Left cardiac atrium (tissue), 4 donors: ENCODE measurements at places on chromosomes 1 and 21. TPM values are rescaled to one million over a fixed set of nuclear protein-coding genes. Genes with fewer than 3 reads are reported as not detected.

The ZNF669 gene
- 5.1 TPM for total RNA-seq

The ZBTB48 gene
- total RNA-seq, result 14.3 TPM

The OR14K1 gene
- total RNA-seq, result not detected

The SAMD11 gene
- total RNA-seq, result 5.1 TPM

The HLX gene
- total RNA-seq, result 10.7 TPM

The LCE1D gene
- total RNA-seq, result not detected

The CELA3A gene
- not detected for total RNA-seq

GRCh38 chr21:40255518-40256444 is 388.5 kb downstream of the PCP4 start:
- no peak for DNase-seq

DNA sequence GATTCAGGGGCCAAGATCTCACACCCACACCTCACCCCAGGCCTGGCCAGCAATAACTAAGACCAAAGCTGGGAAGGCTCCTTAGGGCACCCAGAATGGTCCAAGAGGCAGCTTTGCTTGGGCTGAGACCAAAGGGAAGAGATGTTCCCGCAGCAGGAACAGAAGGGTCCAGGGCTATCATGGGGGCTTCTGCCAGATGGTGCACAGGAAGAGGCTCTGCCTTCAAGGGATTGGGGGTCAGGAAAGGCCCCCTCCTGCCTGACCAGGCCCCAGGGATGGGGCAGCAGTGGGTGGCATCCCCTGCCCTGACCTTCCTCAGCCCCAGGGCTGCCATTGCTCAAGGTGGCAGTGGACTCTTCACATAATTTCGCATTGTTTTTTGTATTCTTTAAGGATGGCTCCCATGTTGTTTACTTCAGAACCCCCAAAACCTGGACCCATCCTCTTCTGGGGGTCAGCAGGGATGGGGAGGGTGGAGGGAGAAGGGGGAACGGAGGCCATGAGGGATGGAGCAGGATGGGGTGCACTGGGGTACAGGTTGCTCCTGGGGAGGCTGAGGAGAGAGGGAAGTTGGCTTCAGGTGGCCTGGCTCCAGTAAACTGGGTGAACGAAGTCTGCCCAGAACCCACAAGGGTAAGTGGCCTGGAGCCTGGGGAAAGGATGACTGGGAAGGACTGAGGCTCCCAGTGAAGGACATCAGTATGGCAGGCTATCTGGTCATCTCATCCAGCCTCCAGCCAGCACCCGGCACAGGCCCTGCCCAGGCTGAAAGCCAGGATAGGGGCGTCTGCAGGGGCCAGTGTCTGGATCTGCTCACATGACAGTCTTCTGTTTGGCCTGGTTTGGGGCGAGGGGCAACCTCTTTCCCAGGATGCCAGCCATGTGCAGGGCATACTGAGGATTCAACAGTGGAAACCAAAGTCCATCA is 2.6 kb upstream of the NADK start:
- no peak for DNase-seq

DNA sequence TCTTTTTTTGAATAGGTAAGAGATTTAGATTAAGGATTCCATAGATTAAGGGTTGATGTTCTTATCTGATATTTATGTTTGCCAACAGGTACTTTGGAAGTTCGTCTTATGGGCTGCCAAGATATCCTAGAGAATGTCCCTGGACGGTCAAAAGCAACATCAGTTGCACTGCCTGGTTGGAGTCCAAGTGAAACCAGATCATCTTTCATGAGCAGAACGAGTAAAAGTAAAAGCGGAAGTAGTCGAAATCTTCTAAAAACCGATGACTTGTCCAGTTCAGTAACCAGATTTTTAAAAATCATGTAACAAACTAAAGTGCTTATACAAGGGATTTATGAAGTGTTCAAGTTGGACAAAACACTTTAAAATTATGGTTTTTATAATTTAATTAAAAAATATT is 100.5 kb downstream of the PKN2 start:
- DNase-seq, result no peak

DNA sequence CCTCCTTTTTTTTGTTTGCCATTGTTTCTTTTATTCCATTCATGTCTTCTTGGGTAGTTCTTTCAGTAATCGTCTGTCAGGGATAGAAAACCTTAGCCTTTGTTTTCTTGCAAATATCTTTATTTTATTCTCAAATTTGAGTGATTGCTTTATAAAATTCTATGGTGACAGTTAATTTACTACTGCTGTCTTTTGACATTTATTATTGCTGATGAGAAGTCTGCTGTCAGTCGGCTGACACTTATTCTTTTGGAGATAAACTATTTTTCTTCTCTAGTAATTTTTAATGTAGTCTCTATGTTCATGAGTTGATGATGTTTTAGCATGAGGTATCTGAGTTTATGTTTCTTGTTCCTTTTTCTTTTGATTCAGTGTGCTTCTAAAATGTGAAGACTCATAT is 983.8 kb downstream of the TTLL7 start:
- DNase-seq, result no peak

DNA sequence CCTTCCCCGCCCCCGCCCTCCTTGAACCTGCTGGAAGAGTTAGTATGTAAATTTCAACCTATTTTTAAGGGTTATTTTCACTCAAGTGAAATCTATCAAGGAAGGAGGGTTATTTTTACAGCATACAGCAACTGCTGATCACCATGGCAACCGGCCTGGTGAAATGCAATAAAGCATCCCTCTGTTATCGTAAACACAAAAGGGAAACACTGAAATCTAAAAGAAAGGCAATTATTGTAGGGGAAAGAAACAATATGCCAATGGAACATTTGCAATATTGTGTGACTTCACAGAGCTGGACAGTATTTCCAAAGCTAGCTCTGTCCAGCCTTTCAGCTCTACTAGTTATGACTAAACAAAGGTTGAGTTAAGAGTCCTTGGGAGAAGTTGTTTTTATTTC is 588.3 kb upstream of the PBX1 start:
- DNase-seq, result no peak

- DNase-seq, result no peak
Observed at GRCh38 chr21:31524140-31524539, 135.4 kb upstream of the SOD1 start.
